ENCODE measurements at places on chromosomes 13 and 19. TPM values are rescaled to one million over a fixed set of nuclear protein-coding genes. Genes with fewer than 3 reads are reported as not detected.

PSG6 gene
- polyA plus RNA-seq, result not detected

SPRY2 gene
- 4.1 TPM for polyA plus RNA-seq

STARD13 gene
- not detected for polyA plus RNA-seq

PGLYRP1 gene
- polyA plus RNA-seq, result not detected

IGFL2 gene
- polyA plus RNA-seq, result not detected

OXGR1 gene
- not detected for polyA plus RNA-seq

TMEM272 gene
- not detected for polyA plus RNA-seq

- H3K36me3 ChIP-seq, result no peaks in the 10 kb centered on the region
- H3K27me3 ChIP-seq, result no peaks in the 10 kb centered on the region
- DNase-seq, result no peak
Measured at GRCh38 chr13:23615395-23616081, 45.3 kb downstream of the TNFRSF19 start.

GRCh38 chr19:30630289-30631032 is 258.3 kb downstream of the ZNF536 start:
- no peak overlapping the region for H3K4me3 ChIP-seq
- H3K4me1 ChIP-seq, result no peaks in the 10 kb centered on the region
- DNase-seq, result no peak
- no peak overlapping the region for H3K27ac ChIP-seq
- H3K27me3 ChIP-seq, result no peaks in the 10 kb centered on the region
- no peaks in the 10 kb centered on the region for H3K36me3 ChIP-seq

- DNase-seq, result peak; percentile 82
- H3K27ac ChIP-seq, result peak overlapping the region; percentile 96
- peak overlapping the region; percentile 89 for H3K4me3 ChIP-seq
- peaks cover 4% of the 10 kb centered on the region for H3K27me3 ChIP-seq
Measured at GRCh38 chr13:40982772-40983171, 36.3 kb downstream of the ELF1 start.

GRCh38 chr19:40597329-40597838 is 3.8 kb upstream of the LTBP4 start:
- peak overlapping the region; percentile 40 for H3K27ac ChIP-seq
- peaks cover 29% of the 10 kb centered on the region for H3K27me3 ChIP-seq
- no peaks in the 10 kb centered on the region for H3K36me3 ChIP-seq
- DNase-seq, result no peak

DNA sequence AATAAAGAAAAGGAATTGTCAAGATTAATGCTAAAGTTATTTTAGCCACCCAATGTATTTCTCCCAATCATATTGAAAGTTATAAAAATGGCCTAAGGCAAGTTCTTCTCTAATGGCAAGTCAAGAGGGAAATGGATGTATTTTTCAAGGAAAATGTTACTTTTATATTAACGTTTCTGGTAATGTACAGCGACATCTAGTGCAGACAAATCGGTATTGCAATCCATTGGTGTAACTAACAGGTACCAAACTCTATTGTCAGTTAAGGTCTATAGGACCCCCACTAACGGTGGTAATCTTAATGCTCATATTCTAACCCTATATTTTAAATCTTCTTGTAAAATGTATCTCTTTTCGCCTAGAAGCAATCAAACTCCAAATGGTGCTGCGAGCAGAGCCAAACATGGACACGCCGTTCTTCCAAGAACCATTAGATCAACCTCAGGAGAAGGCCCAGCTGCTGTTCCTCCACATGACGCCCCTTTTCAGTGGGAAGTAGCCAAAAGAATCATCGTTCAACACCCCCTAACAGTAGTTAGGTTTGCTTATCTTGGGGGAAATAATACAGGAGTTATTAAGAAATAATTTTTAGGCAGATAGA is 98.5 kb upstream of the PABPC3 start:
- no peaks in the 10 kb centered on the region for H3K36me3 ChIP-seq
- H3K4me1 ChIP-seq, result peaks cover 3% of the 10 kb centered on the region
- H3K27me3 ChIP-seq, result peaks cover 5% of the 10 kb centered on the region
- DNase-seq, result peak; percentile 14
- H3K27ac ChIP-seq, result no peak overlapping the region

DNA sequence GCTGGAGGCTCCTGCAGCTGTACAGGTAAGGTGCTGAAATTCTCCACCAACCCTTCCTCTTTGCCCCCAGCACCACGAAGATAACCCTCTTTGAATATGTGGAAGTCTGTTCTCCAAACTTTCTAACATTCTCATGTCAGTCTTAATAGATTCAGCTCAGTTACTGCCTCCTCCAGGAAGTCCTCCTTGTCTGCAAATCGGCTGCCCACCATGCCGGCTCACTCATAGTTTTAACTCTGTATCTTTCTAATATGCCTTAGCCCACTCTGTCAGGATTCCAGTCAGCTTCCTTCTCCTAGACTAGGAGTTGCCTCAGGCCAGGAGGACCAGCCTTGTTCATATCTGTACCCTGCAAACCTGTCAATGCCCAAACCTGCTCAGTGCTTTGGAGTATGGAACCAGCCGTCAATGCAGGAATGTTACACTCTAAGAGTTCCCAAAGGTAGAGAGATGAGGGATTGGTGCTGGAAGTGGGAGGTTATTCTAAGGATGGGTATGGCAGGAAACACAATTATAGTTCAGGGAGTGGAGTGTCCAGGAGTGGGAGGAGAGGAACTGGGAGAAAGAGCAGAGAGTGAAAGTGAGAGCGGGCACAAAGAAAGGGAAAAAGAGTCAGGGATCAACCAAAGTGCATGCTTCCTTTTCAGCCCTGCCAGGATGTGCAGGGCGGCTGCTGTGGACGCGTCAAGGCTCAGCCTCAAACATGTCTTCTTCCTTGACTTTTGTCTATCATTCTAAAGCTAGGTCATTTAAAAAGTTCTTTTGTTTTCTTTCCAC is 38.0 kb upstream of the ALOX5AP start:
- H3K27ac ChIP-seq, result no peak overlapping the region
- DNase-seq, result no peak
- H3K4me3 ChIP-seq, result peak overlapping the region; percentile 76
- peaks cover 51% of the 10 kb centered on the region for H3K4me1 ChIP-seq
- H3K36me3 ChIP-seq, result no peaks in the 10 kb centered on the region

- H3K4me3 ChIP-seq, result no peak overlapping the region
- no peak for DNase-seq
- peaks cover 38% of the 10 kb centered on the region for H3K4me1 ChIP-seq
- peak overlapping the region; percentile 45 for H3K27ac ChIP-seq
Measured at GRCh38 chr19:48968179-48968661, 3.1 kb downstream of the FTL start.

DNA sequence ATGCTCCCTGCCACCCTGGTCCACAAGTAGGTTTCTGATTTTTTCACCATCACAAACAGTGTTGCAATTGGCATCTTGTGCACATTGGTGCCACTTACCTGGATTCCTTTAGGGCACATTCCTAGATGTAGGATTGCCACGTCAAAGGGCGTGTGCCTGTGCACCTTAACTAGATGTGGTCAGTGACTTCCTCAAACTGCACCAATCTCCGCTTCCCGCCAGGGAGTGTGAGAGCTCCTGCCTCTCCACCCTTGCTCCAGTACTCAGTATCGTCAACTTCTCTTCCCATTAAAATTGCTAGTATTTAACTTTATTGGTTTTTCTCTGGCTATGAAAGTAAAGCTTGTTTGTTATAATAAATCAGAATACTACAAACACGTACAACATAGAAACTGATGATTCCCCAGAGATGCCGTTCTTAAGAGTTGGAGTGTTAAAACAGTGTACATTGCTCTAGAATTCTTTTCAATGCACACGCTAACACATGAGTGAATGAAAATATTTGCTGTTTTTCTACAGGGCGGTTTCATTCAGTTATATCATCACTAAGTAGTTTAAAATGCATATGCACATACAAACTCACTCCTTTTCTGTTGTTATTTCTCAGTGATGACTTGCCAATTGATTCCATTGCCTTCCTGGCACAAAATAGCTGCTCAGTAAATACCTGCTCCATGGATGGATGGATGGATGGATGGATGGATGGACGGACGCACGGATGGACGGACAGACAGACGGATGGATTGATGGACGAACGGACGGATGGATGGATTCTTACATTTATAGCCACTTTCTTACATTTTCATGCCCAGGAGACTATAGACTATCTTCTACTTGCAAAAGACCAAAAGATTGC is 23.4 kb downstream of the CCNE1 start:
- H3K4me3 ChIP-seq, result no peak overlapping the region
- peaks cover 6% of the 10 kb centered on the region for H3K27me3 ChIP-seq
- H3K27ac ChIP-seq, result no peak overlapping the region
- peaks cover 5% of the 10 kb centered on the region for H3K4me1 ChIP-seq
- DNase-seq, result no peak

DNA sequence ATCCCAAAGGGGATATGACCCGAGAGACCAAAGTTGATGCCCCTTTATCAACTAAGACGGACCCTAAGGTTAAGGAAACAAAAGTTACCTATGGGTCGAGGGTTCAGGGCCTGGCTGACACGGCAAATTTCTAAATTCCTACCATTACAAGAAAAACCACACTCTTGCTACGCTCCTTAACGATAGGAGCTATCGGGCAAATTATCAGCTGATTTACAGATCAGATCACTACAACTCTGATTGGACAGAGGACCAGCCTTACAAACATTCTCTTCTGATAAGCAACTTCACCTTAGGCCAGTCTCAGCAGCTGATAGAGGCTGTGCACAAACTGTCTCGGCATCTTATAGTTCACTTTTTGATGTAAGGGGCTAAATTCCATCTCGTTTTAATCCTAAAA is 117.9 kb downstream of the KCTD15 start:
- peaks cover 8% of the 10 kb centered on the region for H3K27me3 ChIP-seq
- no peak overlapping the region for H3K4me3 ChIP-seq
- H3K4me1 ChIP-seq, result no peaks in the 10 kb centered on the region
- no peak overlapping the region for H3K27ac ChIP-seq
- no peak for DNase-seq

DNA sequence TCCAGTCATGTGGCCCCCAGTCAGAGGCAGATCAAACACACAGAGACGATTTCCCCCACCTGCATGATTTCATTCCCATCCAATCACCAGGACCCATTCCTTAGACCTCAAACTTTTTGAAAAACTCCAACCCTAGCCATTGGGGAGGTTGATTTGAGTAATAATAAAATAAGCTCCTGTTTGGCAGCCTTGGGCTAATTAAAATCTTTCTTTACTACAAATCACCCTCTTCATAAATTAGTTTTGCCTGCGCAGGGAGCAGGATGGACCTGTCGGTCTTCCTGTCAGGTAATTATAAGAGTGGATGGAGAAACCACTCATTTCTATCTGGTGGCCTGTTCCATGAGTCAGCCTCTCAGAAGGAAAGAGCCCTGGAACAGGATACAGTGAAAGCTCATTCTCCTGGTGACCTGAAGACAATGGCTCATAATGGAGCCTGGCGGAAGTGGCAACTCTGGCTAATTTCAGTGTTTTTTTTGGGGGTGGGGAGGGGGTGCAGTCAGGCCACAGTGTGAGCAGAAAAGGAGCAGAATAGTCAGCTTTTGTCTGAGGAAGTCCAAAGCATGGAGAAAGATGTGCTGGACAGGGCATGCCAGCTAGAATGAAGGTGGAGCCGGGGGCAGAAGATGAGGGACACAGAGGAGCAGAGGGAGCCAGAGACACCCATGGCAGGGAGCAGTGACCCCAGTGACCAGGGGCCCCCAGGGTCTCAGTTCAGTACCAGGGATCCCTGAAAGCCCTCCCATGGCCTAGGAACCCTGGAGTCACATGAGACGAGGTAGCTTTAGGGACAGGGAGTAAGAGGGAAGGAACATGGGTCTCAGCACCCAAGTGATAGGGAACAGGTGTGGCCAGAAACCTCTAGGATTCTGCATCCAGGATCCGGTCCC is 31.8 kb upstream of the PSG9 start:
- no peaks in the 10 kb centered on the region for H3K36me3 ChIP-seq
- no peak overlapping the region for H3K27ac ChIP-seq
- H3K4me3 ChIP-seq, result no peak overlapping the region
- no peaks in the 10 kb centered on the region for H3K4me1 ChIP-seq
- H3K27me3 ChIP-seq, result no peaks in the 10 kb centered on the region
- DNase-seq, result no peak

DNA sequence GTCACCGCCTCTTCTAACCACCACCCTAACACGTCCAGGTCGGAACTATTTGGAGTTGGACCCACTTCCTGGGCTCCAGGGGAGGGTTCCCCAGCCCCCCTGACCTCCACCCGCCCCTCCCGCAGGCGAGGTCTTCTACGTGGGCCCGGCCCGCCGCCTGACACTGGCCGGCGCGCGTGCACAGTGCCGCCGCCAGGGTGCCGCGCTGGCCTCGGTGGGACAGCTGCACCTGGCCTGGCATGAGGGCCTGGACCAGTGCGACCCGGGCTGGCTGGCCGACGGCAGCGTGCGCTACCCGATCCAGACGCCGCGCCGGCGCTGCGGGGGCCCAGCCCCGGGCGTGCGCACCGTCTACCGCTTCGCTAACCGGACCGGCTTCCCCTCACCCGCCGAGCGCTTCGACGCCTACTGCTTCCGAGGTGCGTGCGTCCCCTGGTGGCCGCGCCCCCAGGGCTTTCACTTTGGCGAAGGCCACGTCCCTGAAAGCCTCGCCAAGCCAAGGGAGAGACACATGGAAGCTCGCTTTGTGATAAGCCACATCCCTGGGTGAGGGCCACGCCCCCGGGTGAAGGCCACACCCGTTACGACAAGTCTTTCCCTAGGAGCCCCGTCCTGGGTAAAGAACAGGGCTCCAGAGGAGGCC is 13.2 kb downstream of the NCAN start:
- H3K27me3 ChIP-seq, result peaks cover 7% of the 10 kb centered on the region
- peaks cover 2% of the 10 kb centered on the region for H3K4me1 ChIP-seq
- H3K27ac ChIP-seq, result peak overlapping the region; percentile 11

DNA sequence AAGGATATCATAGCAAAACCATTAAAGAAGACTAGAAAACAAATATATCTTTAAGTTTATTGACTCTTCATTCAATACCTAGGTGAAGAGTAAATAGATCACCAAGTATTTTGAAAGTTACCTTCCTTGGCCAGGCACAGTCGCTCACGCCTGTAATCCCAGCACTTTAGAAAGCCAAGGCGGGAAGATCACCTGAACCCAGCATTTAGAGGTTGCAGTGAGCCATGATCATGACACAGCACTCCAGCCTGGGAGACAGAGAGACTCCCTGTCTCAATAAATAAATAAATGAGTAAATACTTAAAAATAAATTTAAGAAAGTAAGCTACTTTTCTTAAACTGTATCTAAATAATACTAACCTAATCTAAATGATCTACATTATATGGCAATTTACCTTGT is 8.9 kb upstream of the WBP4 start:
- H3K27ac ChIP-seq, result no peak overlapping the region
- no peak for DNase-seq
- no peaks in the 10 kb centered on the region for H3K36me3 ChIP-seq
- no peak overlapping the region for H3K4me3 ChIP-seq

DNA sequence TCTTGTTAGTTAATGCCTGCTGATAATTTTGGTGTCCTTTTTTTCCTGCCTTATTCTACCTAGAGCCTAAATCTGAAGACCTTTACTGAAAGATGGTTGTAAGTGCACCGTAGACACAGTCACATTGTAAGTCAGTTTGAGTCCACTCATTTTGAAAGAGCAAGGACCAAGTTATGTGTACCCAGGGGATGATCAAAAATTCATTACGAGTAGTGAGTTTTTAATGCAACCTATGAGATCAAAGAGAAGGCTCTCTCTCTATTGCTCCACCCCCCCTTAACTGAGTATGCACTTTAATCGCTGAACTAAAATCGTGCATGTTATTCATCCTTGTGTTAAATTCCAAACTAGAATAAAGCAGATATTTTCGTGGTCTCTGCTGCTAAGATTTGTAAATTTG is 1.8 kb downstream of the RAP2A start:
- H3K4me1 ChIP-seq, result peaks cover 38% of the 10 kb centered on the region
- peak overlapping the region; percentile 97 for H3K4me3 ChIP-seq
- no peaks in the 10 kb centered on the region for H3K36me3 ChIP-seq
- peak overlapping the region; percentile 47 for H3K27ac ChIP-seq
- peaks cover 14% of the 10 kb centered on the region for H3K27me3 ChIP-seq
- DNase-seq, result no peak
